ENCODE measurements at places on chromosomes 11 and 22.

DNA sequence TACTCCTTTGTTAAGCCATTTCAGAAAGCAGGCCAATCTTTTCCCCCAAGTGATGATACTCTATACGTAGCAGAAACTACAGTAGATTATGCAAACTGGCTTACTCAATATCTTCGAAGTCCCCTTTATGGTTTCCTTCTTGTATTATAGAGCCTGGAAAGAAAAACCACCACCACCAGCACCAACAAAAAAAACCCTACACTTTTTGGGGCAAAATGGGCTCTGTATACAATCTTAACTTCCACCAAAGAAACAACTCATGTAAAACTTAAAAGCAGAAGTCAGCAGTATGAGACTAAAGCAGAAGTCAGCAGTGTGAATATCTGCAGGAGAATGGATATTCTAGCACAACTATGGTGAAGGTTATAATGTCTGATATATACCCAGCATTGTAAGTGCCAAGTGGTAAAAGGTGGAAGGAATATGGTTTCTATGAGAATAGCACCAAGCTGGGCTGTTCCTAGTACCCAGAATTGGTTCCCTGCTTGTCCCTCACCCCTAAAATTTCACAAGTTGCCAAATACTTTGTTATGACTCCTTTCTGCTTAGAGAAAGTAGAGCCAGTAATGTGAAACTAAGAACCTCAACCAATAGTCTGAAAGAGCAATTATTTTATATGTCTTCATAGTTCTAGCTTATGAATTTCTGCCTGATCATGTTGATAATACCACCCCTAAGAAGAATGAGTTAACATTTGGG lies 252.1 kb downstream of the SBF2 start:
- no peak for DNase-seq

DNA sequence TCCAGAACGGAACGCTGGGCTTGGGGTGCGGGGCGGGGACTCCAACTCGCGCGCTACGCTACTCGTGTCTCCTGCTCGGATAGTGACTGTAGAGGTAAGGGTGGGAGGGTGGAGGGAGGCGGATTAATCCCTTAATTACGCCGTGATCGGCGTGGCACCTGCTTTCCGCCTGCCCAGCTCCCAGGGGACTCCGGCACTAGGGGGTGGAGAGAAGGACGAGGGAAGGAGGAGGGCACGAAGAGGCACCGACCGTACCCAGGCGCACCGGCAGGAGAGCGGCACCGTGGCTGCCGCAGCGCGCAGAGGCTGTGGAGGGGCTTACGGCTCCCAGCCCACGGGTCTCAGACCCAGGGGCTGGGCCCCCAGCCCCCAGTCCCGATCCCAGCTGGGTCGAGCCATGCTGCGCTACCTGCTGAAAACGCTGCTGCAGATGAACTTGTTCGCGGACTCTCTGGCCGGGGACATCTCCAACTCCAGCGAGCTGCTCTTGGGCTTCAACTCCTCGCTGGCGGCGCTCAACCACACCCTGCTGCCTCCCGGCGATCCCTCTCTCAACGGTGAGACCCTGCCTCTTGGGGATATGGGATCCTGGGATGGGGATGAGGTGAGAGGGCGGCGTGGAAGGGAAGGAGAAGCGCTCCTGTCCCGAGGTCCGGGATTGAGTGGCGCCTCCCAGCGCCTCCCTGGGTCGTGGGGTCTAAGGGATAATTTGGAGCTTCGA lies at the start of gene ROBO3:
TSS of gene ROBO3 (plus strand) at position 252 of the 721 bp plus-strand sequence. CDS start at position 398, 146 bp downstream.
- no peak for DNase-seq

GRCh38 chr11:11743216-11743615 lies 98.6 kb upstream of the USP47 start:
- DNase-seq, result no peak

- DNase-seq, result no peak
Measured at GRCh38 chr11:57094181-57094935, 87.4 kb upstream of the LRRC55 start.

- DNase-seq, result no peak
Measured at GRCh38 chr22:49948116-49948957, 12.2 kb upstream of the PIM3 start.

DNA sequence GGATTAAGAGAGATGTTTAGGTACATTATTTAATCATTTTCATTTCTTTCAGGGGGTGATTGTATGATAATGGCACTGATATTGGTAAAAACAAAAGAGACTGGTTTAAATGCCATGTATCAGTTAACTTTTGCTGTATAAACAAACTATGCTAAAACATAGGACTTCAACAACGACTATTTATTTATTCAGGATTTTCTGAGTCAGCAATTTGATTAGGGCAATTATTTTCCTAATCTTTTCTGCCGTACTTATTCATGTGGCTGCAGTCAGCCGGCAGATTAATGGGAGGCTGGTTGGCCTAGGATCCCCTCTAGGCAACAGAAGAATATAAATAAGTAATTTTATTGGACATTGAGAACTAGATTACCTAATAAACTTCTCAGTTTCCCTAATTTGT lies 661.7 kb upstream of the RAG2 start:
- no peak for DNase-seq

DNA sequence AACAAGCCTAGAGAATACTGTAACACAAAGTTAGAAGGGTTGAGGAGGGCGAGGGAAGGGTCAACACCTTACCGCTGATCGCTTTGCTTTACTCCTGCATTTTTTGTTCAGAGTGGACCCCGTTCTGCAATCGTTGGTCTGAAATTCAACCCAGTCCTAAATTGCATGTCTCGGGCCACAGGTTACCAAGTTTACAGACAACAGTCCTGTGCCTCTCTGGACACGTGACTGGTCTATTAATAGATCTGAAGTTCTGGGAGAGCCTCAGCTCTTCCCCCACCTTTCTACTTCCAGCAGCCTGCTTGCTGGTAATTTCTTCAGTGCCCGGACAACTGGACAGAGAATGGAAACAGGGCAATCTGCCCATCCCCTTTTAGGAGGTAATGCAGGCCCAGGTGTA lies 74.2 kb downstream of the STIM1 start:
- no peak for DNase-seq

DNA sequence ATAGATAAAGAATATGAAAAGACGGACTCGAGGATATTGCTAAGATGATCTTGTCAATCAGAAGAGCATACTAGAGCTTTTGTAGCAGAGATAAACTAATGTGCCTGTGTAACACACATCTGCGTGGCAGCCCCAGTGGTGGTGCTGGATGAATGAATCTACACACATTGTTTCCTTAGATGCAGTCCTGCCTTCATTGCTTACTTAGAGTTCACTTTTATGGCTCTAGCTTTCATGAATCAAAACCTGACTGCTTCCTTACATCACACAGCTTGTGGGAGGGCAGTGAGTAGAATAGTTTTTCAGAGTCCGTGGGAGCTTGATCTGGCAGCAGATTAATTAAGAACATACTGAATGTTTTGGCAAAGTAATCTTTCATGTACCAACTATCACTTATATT lies 83.7 kb downstream of the EXT2 start:
- no peak for DNase-seq

DNA sequence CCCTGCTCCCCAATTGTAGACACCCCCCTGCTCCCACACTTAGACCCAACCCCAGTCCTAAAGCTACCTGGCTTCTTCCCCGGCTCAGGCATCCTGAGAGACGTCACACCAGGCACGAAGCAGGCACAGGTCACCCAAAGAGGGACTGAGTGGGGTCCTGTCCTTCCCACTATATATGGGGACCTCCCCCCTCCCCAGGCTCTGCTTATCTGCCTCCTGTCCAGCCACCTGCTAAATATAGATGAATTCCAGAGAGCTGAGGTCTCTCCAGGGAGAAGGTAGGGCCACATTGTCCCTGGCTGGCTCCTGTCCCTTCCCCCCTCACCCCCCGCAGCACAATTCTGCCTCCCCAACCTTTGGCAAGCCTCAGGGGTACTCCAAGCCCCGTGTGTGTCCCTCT lies at the start of gene MYBPC3:
TSS of gene MYBPC3 (minus strand) at position 147 of the 400 bp plus-strand sequence. CDS start at position 92, 55 bp downstream.
- DNase-seq, result no peak

DNA sequence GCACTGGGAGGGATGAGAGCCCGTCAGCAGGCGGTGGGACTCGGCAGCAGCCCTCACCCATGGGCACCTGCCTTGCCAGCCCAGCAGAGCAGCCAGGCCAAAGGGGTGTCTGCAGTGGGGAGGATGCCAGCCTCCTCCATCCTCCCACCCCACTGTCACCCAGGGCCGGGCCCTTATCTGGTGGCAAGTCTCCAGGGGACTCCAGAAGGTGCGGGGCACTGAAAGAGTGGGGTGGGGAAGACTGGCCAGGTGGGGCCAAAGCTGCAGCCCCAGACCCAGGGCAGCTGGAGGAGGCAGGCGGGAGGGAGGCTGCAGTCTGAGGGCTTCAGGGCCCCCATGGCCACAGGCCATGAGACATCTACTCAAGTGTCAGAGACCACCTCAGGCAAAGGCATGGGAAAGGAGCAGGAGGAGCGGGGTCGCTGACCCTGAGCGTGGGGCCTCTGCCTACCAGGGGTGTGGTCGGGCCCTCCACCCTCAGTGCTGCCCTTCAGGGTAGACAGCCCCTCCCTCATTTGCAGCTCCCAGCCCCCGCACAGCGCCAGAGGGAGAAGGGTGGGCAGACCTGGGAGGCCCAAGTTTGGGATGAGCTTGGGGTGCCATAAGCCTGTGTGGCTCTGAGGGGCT lies 3.5 kb downstream of the DGCR6L start:
- no peak for DNase-seq

DNA sequence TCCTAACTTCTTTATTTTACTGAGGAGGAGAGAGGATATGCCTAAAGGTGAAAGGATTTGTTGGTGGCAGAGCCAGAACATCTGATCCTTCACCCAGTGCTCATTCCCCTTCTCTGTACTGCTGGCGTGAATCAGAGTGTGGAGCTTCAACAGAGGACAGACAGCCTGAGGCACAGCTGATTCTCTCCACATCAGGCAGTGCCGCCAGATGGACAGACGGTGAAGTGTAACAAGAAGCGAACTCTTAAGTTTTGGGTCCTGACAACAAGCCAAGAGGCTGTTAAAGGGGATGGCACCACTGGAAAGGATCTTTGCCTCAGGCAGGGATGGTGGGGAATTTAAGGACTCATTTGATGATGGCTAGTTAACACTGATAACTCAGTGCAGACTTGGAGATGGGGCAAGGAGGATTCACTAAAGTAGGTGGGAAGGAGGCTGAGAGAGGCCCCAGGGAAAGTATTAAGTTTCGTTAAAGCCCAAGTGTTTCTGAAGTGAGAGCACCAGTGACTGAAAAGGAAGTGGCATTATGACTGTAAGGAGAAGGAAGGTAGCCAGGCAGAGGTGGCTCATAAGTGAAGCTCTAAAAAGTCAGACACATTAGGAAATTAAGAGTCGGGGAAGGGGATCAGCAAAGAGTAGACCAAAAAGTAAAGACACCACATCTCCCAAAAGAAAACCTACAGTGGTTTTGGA lies 81.3 kb downstream of the CLPB start:
- peak; percentile 91 for DNase-seq

DNA sequence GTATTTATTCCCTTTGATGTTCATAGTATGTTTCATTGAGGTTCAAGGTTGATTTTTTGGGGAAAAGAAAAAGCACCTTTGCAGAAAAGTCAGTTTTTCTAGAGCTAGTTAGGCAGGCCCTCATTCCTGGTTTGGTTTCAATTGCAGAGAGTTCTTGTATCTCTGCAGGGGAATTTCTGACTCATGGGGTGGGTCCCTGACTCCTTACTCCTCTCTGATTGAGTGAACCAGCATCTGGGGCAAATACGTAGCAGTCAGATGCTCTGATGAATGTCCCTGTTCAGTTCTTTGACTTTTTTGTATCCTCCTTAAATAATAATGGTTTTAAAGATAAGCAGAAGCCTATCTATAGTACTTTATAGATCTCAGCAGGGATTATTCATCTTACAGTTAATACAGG lies 7.7 kb upstream of the NCR3LG1 start:
- no peak for DNase-seq

GRCh38 chr22:25996669-25997068 lies 172.6 kb upstream of the SEZ6L start:
- no peak for DNase-seq

DNA sequence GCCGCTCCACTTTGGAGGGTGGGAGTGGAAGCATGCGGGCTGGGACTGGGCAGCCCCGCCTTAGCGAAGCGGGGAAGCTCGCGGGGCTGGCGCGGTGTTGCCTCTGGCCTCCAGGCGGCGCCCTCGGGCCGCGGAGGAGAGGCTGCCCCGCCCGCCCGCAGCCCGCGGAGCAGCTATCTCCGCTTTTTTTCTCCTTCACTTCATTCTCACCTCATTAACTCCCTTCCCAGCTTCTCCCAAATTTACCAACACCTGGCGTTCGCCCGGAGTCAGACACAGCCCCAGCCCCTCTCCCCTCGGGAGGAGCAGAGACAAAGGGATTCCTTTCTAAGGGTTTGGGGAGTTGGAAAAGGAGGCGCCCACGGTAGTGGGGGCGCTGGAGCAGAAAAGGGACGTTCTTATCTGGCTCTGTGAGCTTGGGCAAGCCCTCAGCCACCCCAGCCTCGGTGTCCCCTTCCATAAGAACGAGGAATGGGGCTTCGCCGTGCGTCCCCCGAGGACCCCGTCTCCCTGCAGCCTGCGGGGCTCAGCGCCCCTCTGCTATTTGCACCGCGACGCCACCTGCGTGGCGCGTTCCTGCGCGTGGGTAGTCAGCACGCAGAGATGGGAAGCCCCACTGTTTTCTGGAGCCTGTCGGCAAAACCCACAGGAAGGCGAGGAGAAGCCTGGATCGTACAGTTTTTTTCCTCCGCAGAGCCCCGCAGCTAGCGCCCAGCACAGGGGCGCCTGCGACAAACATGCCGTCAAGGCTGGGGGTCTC lies 1.5 kb upstream of the WNT11 start:
- peak; percentile 86 for DNase-seq

GRCh38 chr11:74325649-74326645 lies 14.5 kb upstream of the P4HA3 start:
- peak; percentile 34 for DNase-seq

GRCh38 chr11:57357856-57358255 lies 19.7 kb downstream of the P2RX3 start:
- no peak for DNase-seq

DNA sequence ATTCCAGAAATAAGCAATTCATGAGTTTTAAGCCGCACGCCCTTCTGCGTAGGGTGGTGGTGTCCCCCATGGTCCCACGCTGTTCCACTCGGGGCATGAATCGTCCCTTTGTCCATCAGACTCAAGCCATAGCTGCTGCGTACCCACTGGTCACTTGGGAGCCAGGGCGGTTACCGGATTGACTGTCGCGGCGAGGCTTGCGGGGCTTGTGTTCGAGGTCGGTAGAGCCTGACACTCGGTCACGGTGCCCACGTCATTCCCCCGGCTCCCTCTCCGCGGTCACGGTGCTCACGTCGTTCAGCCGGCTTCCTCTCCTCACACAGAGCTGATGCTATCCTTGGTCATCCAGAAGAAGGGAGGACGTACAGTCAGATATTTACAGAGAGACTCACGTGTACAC lies 1227.0 kb downstream of the BRD1 start:
- DNase-seq, result no peak

- DNase-seq, result peak; percentile 52
Measured at GRCh38 chr22:22410121-22410520, 98.4 kb downstream of the ZNF280B start.

GRCh38 chr11:118851970-118852369 lies 31.7 kb upstream of the CXCR5 start:
- DNase-seq, result no peak

- DNase-seq, result no peak
Measured at GRCh38 chr11:87353771-87354345, 316.1 kb downstream of the TMEM135 start.

DNA sequence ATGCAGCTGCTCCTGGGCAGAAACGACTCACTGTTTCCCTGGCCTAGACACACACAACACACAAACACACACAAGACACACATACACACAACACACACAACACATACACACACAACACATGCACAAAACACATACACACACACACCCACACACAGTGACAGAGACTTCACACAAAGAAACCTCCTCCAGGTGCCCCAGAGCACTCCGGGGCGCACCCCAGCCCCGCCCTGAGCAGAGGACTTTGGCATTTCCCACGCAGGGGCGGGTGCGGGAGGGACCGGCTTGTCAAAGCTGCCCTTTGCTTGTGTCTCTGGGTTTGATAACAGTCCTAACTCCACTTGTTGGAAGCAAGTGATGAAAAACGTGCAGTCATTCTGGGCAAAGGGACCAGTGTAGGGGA lies 6.5 kb downstream of the APOBEC3A start:
- no peak for DNase-seq

Data from BE2C (cell line).